ENCODE measurements at places on chromosomes 2 and 18.

DNA sequence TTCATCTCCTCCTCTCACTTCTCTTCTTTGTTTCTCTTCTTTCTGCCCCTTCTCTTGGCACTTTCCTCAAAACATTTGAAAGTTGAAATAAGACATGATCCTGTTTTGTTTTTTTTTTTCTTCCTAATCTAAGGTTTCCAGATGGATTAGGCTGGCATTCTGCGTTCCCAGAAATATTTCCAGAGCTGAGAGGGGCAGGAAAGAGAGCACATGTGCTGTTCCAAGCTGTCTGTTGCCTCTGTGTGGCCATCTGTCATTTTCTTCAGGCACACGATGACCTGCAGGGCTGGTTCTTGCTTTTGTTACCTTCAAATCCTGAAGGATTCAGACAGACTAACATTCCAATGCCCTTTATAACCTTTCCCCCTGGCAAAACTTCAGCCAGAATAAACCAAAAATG, 142.9 kb downstream of the RNF144A start:
- DNase-seq, result no peak

GRCh38 chr18:77619525-77619924, 369.9 kb downstream of the GALR1 start:
- no peak for DNase-seq

GRCh38 chr18:48703028-48703386, 164.2 kb downstream of the CTIF start:
- DNase-seq, result no peak

- no peak for DNase-seq
Observed at GRCh38 chr2:217366266-217366895, 506.5 kb upstream of the TNP1 start.

DNA sequence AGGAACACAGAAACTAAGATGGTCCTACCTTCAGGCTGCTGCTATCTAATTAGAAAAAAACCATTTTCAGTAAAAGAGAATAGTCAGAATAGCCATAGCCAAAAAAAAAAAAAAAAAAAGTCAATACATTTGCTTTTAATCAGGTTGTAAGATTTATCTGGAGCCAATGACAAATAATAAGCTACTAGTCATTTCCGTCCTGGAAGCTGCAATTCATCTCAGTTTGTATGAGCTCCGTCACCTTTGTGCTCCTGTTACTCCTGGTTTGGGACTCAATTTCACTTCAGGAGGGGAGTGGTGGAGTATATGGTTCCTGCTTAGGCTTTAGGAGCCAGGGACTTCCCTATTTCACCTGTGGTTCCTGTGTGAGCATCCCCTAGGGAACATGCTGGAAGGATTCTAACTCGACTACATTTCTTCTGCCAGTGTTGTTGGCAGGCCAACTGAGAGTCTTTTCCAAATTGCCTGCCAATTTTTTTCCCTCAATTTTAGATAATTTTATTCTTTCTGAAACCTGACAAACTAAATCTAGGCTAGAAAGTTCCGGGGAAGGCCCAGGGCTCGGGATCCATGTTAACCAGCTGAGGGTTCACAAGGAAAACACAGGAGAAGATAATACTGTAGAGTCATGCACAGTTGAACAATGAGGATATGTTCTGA, 481.8 kb downstream of the DLGAP1 start:
- DNase-seq, result no peak

DNA sequence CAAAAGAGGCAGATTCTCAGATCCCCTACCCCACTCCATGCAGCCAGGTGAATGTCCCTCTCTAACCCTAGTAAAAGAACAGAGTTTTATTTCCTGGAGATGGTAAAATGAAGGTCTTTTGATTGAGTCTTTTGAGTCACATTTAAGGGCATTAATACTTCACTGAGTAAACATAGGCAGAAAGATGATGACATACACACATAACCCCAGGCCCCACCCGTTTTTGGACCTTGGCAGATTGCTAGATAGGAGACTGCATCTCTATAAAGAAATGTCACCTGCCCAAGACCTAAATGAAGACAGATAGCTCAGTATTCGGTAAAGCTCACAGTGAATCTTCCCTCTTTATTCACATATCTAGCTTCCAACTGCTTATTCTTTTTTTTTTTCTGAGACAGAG, 28.3 kb upstream of the PEX13 start:
- DNase-seq, result no peak

DNA sequence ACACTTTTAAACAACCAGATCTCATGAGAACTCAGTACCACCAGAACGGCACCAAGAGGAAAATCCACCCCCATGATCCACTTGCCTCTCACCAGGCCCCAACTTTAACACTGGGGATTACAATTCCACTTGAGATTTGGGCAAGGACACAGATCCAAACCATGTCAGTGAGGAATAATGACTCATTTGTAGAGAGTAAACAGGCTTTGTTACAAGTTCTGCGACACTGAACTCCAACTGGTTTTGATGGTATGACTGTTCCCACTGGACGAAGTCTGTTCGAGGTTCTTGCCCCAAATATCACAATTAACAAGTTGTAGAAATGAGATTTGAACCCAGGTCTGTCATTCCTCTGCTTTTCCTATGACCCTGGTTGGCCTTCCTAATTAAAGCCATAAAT, 718.1 kb upstream of the ID2 start:
- DNase-seq, result no peak

- DNase-seq, result no peak
Observed at GRCh38 chr18:61413396-61413795, 80.2 kb downstream of the CDH20 start.

GRCh38 chr2:206108713-206109112, 22.7 kb upstream of the INO80D start:
- no peak for DNase-seq

- peak; percentile 64 for DNase-seq
Observed at GRCh38 chr2:241877989-241878970, 8.8 kb downstream of the RTP5 start.

DNA sequence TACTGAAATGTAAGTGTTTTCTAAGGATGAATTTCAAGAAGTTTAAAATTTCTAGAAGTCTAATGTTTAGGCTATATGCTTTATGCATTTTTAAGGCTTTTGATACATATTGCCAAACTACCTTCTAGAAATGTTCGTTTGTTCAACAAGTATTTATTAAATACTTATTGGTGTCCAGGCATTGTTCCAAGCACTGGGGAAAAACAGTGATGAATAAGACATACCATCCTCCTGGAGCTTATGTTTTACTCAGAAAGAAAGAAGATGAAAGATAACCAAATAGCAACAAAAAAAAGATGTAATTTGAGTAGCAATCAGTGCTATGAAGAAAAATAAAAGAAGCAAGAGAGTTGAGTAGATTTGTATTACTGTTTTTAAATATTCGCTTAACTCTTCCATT, 692.9 kb downstream of the SLC4A3 start:
- DNase-seq, result no peak

- no peak for DNase-seq
Observed at GRCh38 chr18:808086-808485, 4.0 kb downstream of the YES1 start.

DNA sequence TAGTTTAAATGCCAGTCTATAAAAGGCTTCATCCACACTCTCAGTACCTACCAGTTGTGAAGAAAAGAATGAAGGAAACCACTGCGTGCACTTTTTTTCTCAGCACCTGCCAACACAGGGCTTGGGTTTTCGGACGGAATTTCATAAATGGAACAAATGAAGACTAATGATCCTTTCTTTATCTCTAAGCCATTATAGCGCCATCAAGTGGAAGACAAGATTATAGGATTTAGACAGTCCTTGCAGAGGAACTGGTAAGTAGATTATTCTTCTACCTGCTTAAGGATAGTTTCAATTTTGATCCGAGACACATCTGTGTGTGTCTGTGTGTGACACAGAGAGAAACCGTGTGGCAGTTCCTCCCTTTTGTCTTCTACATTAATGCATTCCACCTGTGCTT, 245.6 kb downstream of the NRXN1 start:
- no peak for DNase-seq

GRCh38 chr2:41894563-41895333, 153.1 kb upstream of the PKDCC start:
- DNase-seq, result no peak

- no peak for DNase-seq
Observed at GRCh38 chr2:28232295-28232694, 160.4 kb upstream of the FOSL2 start.

- DNase-seq, result no peak
Observed at GRCh38 chr18:55786651-55787272, 198.8 kb upstream of the TCF4 start.

DNA sequence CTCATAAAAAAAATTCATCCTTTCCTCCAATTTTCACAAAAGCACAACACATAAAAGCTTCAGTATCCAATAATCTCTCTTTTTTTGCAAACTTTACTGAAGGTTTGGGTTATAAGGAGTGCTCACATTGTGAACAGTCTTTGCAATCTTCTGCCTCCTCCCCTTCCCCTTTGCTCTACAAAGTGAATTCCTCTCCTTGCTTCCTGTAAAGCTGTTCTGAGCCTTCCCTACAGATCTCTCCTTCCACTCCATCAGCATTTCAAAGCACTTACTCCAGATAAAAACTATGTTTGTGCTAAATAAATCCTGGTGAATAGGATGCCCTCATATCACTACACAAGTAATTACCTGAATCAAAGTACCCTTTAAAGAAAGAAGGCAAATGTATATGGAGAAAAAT, 4.6 kb upstream of the PDK1 start:
- DNase-seq, result no peak

DNA sequence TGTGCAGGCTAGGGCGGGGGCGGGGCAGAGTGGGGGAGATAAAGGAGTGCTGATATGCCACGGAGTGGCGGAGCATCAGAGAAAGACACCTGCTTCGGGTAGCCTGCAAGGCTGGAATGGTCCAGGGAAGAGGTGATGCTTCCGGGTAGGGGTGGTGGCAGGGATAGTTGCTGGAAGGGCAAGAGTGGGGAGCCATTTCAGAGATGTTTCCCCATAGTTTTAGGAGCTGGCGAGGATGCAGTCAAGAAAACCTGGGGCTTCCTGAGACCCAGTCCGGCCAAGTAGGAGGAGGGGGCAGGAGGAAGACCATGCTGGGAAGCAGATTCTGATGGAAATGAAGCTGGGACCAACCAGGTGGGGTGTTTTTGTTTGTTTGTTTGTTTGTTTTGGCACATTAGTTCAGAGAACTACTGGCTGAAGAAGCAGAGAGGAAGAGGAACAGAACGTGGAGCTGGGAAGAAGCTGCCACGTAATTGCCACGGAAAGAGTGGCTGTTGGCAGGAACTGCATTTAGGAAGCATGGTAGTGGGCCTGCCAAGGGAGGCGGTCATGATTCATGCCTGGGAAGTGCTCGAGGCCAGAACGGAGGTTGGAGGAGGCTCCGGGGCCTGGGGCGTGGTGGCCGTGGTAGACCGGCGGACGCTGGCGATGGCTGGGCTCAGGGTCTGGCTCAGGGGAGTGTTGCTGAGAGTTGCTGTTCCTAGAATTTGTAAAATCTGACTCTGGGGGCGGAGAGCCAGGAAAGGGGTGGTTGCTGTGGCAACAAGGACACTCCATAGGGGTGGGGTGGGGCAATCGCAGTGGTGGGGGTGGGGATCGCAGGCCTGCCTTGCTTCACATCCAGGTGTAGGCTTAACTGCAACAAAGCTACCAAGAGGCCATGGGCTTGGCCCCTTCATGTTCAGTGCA, 8.6 kb upstream of the INPP5D start:
- DNase-seq, result no peak

DNA sequence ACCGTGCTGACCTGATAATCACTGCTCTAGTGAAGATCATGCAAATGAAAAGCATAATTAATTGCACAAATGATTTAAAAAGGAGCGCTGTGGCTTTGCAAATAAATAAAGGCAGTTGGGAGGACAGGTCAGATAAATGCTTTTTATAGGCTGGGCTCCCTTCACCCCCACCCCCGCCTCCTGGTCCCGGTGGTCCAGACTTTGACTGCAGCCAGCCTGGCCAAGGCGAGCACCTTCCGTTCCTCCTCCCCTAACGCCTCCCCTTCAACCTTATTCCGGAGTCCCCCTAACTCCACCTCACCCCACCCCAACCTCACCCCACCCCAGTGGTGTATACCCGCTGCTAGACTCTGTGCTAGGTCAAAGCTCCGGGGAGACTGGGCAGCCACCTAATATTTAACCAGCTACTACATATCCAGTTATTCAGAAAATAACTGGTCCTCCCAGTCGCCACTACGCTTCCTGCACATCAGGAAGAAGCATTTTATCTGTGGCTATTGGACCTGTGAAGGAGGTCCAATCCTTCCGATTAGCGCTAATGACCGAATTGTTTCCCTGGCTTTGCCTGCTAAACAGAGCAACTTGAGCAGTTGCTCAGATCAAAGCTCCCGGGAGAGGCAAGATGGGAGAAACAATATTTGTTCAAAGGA, 3.7 kb upstream of the SP9 start:
- no peak for DNase-seq

DNA sequence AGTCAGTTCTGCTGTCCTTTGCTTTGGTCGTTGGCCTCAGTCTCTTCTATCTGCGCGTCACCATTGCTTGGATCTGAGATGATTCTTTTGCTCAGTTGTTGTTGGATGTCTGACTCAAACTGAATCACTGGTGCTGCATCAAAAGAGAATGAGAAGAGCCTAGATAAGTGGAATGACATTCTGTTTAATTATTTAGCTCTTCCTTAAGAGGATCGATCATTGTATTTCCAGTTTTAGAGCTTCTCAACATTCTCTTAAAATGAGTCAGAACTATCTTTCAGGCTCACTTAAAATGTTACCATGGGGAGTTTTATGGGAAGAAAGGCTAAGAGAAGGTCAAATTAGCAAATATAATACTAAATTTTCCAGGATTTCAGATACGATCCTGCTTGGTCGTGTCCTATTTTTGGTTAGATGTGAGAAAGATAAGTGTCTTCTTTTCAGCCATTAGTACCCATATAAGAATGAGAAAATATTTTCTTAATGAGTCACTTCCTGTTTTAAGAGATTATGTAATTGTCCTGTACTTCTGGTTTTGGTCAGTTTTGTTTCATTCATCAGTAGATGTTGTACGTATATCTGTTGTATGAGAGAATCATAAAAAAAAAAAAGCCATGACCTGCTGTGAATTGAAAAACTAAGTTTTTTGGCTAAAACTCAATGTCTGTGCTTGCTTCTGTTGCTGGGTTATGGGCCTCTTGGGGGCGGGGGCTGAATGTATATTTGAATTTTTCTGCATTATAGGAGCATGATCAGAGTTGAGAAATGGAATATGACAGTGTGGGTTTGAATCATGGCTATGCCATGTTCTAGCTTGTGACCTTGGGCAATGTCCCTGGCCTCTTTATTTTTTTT, 31.6 kb upstream of the CASP10 start:
- no peak for DNase-seq

DNA sequence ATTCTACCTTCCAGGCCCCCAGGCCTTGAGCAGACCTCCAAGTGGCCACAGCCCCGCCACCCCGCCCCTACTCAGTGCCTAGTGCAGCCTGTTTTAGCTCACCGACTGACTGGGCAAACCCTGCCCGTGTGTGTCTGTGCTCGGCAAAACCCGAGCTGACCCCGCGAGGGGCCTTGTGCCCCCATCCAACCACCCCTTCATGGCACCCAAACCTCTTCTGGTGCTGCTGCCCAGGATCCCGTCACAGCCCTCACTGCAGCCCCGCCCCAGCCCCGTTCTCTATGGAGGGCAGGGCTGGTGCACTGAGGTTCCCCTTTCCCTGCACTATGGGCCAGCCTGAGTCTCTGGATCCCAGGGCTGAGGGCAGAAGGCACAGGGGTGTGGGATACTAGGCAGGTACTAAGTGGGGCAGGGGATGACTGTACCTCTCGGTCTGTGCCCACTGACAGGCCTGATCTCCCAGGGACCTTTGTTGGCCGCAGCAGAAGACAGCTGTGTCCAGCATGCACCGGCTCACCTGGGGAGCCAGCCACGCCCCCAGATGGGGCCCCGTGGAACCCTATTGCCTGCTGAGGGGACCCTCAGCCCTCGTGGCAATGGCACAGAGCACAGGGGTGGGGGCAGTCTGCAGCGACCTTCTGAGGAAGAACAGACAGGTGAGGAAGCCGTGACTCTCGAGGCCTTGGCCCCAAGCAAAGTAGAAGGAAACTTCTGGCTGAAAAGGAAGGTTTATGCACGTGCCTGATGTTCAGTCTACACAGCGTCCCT, 69.9 kb upstream of the OTOS start:
- DNase-seq, result no peak

Measured in stimulated activated CD4-positive, alpha-beta T cell treated with anti-CD3 and anti-CD28 coated beads, Interleukin-1b, Interleukin-23, amount 100 ng/mL, for 1 hour (primary cell).